Suppressor macrophage treated with lipopolysaccharide for 4 hours (primary cell): ENCODE measurements at places on chromosomes 13 and 19.
A peak's percentile ranks its signal among the peaks of the same experiment; 100 is the strongest.

- no peak for DNase-seq
Observed at GRCh38 chr13:40028446-40028845, 373.0 kb downstream of the COG6 start.

- DNase-seq, result no peak
Observed at GRCh38 chr13:80666782-80667552, 326.0 kb upstream of the SPRY2 start.

- DNase-seq, result no peak
Observed at GRCh38 chr19:16296713-16297112, 27.9 kb upstream of the KLF2 start.

GRCh38 chr19:1511318-1512317, 1.2 kb downstream of the ADAMTSL5 start:
- no peak for DNase-seq

GRCh38 chr13:113832205-113832604, 31.7 kb downstream of the GAS6 start:
- no peak for DNase-seq

DNA sequence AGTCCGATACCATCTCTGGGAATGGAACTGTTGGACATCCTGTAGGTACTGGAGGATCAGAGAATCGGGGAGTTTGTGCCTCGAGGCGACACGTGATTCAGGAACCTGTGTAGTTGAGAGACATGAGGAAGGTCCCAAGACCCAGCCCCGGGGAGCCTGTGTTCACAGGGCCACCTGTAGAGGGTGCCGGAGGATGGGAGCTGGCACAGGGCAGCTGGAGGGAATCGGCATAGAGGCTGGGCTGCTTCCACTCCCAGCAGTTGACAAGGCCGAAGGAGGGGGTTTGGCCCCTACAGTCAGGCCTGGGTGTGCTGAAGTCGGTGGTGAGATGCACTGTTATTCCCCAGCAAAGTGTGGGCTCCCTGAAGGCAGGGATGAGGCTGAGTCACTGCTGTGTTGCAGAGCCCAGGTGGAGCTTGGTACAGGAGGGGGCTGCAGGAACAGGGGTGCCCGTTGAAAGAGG, 2.5 kb upstream of the ISYNA1 start:
- DNase-seq, result no peak

DNA sequence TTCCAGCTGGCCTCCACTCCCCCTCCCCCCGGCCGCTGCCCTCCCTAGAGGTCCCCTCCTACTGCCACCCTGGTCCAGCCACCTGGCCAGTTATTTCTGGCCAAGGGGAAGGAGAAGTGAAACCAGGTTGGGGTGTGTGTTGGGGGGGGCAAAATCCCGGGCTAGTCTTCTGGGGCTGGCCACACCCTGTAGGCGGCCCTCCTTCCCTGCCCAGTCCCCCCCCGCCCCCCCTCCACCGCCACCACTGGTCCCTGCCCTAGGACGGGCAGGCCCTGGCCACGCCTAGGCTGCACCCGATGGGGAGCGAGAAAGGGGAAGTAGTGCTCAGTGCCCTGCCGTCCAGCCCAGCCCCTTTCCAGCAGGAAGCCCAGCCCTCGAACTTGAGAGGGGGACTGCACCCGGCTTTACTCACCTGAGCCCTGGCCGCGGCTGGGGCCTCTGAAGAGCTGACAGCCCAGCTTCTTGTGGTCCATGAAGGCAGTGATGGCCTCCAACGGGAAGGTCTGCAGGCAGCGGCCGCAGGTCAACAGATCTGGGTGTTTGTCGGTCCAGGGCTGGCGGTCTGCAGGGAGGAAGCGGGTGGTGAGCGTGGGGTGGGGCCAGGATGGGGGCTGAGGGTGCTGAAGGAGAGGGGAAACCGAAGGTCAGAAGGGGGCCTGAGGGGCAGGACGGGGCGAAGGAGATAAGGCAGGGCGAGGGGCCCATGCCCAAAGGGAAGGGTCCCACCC, 813 bp downstream of the ZNF296 start:
- peak; percentile 92 for DNase-seq

GRCh38 chr13:23321535-23322241, 111.8 kb downstream of the SACS start:
- DNase-seq, result no peak

GRCh38 chr13:47407808-47408207, 511.0 kb upstream of the HTR2A start:
- DNase-seq, result no peak

GRCh38 chr13:108455320-108455719, 174.1 kb upstream of the MYO16 start:
- no peak for DNase-seq

DNA sequence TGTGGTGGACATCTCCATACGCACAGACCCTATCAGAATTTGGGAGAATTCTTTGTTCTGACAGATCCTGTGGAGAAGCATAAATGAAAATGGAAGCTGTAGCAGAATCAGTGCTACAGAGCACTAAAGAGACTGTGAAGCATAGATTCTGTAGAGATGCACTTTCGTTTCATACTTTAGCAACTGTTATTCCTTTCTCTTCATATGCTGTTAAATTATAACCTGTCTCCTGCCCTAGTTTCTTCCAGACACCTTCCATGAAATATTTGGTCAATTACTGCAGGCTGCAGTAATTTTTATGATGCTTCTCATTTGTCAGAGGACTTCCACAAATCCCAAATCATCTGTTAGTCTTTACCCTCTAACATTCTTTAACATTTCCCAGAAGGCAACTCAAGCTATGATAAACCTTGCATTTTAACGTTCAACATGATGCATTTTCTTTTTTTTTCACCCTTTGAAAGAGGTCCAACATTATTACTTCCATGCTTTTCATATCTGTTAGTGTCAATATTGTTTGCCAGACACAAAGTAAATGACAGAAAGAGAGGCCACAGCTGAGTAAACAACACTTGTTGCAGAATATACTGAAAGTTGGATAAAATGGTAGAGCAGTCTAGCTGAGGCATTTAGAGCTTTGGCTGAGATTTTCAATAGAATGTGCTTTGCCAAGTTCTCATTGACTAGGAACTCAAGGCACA, 412.7 kb downstream of the LMO7 start:
- no peak for DNase-seq

GRCh38 chr19:31296741-31297390, 52.4 kb downstream of the TSHZ3 start:
- no peak for DNase-seq

GRCh38 chr19:43623889-43624670, 4.7 kb upstream of the ZNF428 start:
- no peak for DNase-seq

DNA sequence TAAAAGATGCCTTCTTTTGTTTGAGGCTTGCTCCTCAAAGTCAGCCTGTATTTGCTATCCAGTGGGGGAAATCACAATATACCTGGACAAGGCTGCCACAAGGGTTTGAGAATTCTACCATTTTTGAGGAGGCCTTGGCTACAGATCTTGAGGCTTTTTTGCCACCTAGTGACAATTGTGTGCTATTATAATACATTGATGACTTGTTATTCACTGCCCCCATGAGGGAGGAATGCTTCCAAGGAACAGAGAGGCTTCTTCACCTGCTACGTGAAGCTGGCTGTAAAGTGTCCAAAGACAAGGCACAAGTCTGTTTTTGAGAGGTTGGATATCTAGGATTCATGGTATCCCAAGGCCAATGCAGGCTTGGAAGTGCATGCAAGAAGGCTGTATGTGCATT, 72.5 kb downstream of the ZNF708 start:
- no peak for DNase-seq

DNA sequence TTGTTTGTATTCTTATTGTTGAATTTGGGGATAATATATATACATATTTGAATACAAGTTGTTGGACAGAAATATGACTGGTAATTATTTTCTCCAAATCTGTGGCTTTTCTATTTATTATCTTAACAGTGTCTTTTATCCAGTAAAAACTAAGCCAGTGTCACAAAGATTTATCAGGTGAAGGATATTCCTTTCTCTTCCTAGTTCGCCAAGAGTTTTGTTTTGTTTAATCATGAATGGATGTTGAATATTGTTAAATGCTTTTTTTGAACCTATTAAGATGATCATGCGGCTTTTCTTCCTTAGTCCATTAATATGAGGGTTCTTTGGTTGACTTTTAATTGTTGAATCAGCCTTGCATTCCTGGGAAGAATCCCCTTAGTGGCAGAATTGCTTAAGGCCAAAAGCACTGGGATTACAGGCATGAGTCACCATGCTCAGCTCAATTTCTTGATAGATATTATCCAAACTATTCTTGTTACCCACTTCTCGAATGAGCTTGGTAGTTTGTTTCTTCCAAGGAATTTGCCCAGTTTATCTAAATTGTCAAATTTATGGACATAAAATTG, 53.3 kb downstream of the TEX26 start:
- no peak for DNase-seq

- no peak for DNase-seq
Observed at GRCh38 chr13:79225487-79226232, 180.4 kb downstream of the RBM26 start.

GRCh38 chr19:1769645-1769985, 16.3 kb downstream of the ONECUT3 start:
- DNase-seq, result no peak

DNA sequence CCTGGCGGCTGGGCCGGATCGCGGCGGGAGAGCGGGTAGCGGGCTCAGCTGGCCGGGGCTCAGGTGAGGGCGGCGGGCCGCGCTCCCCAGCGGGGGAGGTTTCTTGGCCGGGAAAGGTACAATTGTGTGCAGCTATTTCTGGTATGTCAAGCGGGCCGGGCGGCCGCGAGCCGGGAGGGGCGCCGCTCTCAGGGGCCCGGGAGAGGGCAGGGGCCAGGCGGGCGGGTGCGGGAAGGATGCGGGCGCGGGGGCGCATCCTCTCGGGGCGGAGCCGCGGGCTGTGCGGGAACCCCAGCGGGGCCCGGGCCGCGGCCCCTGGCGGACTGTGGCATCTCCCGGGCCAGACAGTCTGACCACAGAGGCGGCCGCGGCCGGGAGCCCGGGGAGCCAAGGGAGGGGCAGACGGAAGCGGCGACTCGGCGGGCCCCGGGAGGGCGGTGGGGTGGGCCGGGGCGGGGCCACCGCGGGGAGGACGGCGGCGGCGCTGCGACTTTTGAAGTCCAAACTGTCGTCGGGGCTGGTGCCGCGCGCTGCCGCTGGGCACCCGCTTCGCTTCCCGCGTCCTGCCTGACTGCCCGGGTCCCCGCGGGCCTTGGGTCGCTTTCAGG, at the start of gene LMO7:
Gene LMO7, plus strand, starts transcription at position 503 of the 608 bp plus-strand sequence. CDS start 328 bp downstream, outside the sequence.
- peak; percentile 41 for DNase-seq

- DNase-seq, result no peak
Observed at GRCh38 chr13:113109151-113110047, 3.8 kb downstream of the F7 start.

GRCh38 chr13:70394031-70394548, 285.8 kb upstream of the KLHL1 start:
- DNase-seq, result no peak

DNA sequence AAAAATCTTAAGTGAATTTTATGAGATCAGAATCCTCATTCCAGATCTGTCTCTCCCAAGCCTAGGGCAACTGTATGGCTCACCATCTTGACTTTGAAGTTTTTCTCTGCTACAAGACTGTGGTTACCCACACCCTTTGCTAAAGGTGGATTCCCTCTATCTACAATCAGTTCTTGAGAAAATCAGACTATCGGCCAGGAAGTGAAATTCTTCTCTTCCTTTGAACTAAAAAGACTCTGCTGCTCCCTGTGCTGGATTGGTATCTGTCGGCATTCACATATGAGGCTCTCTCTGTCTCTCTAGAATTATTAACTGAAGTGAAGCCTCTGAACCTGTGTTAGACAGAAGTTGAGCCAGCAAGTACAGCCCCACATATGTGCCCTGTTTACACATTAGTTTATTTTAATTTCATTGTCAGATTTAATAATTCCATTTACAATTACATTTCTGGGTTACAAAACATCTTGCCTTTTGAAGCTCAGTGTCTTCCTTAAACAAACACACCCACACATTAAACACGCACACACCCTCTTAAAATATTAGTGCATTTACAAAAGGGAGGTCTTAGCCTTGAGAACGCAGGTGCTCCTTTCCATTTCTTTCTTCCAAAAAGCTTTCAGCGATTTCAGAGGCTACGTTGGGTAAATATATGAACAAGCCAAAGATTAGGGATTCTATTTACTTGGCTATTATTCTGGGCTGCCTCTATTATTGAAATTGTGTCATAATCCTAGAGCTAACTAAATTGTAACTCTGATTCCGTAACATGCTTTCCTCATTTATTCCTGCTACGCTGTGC, 145.7 kb downstream of the MIPEP start:
- DNase-seq, result no peak

- DNase-seq, result peak; percentile 84
Observed at GRCh38 chr19:42450314-42450934, 7.7 kb upstream of the CXCL17 start.

- DNase-seq, result peak; percentile 43
Observed at GRCh38 chr19:51098365-51099046, 9.7 kb downstream of the CTU1 start.

DNA sequence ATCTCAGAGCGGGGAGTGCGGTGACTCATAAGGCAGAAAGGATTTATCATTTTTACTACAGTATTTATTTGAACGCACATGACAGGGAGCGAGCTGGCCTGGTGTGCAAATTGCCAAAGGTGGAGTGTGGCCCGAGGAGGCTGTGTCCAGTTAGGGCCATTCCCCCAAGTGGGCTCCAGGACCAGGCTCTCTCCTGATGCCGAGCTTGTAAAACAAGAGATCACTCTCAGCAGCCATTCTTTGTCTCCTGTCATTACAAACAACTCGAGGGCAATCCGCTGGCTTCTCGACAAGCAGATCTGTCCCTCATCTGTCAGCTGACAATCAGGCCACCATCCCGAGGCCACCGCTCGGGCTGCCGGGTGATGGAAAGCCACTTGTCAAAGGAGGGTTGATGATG, 418.9 kb downstream of the ZNF536 start:
- no peak for DNase-seq

DNA sequence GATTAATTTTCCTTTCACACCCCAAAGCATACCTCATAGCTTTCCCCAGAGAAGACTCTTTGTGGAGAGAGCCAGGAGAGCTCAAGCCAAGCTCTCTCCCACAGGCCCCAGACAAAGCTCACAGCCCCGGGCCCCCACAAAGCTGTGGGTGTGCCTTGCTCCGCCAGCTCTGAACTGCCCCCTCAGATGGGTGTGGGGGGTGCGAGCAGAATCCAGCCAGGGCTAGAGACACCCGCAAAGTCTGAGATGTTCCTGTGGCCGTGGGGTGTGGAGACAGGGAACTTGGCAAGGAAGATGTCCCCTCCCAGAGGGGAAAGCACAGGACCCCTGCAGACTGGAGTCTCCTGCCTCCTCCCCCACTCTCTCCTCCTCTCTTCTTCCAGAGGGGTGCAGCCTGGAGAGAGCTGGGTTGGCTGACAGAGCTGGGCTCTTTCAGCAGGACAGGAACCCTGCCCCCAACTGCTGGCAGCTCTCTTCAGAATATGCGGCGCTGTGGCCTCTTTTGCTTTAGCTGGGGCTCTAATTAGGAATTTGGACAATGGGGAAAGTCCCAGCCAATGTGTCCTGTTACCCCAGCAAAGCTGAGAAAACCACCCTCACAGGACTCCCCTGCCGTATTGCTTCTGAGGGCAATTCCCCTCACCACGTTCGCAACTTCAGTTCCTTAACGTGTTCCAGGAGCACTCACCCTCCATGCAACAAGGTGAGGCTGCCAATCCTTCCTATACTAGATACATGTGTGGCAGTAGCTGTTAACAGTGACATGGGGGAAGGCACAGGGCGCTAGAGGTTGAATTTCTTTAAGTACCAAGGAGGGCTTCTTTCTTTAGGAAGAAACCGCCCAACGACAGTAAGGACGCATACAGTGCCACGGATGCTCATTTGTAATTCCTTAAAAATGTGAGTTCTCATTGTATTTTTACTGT, 170.0 kb downstream of the COL4A1 start:
- no peak for DNase-seq
